ENCODE measurements at places on chromosomes 11 and 22.

DNA sequence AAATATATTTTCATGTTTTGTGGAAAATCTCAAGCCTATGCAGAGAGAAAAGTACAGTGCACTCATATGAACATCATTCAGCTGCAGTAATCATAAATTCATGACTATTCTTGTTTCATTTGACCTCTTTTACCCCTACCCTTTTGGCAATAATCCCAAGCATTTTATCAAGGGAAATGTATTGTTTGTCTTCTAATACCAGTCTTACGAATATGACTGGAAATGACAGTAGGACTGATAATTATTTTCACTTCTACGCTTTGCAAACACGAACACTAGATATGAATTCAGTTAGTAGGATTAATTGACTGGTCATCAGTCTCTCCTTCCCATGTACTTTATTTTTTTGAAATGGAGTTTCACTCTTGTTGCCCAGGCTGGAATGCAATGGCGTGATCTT is 90.3 kb downstream of the MTMR3 start:
- DNase-seq: no peak

DNA sequence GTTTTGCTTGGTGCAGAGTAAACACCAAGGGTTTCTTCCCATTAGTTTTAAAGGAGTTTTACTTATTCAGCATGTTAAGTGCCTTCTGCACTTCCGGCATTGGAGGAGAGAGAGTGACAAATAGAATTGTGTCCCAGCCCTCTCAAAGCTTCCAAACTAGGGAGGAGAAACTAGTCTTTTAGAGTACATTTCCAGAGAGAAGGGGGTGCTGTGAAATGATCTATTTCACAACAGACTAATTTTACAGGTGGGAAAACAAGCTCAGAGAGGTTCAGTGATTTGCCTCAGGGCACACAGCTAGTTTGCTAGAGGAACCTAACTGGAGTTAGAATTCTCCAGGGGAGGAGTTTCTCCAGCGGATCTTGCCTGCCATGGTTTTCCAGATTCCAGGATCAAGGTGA is 12.6 kb downstream of the MPST start:
- DNase-seq: no peak

GRCh38 chr11:32006799-32007388 is 84.0 kb upstream of the RCN1 start:
- no peak for DNase-seq

DNA sequence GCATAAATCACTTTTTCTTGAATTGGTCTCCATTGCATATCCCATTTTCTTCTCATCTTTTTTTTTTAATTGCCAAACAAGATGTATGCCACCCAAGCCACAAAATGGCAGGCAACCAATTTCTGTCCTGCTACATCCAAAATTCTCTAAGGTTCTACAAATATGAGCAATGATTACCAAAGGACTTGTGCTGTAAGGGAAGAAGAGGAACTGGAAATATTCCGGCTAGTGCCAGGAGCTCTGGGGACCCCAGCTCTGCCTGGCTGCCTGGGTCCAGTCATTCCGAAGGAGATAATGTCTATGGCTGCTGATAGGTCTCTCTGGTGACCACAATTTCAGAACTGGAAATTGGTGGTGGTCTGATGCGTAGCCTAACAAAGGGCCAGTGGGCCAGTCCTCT is 17.1 kb upstream of the SNX32 start:
- DNase-seq: no peak

GRCh38 chr11:15523543-15523942 is 408.8 kb downstream of the INSC start:
- DNase-seq: no peak

DNA sequence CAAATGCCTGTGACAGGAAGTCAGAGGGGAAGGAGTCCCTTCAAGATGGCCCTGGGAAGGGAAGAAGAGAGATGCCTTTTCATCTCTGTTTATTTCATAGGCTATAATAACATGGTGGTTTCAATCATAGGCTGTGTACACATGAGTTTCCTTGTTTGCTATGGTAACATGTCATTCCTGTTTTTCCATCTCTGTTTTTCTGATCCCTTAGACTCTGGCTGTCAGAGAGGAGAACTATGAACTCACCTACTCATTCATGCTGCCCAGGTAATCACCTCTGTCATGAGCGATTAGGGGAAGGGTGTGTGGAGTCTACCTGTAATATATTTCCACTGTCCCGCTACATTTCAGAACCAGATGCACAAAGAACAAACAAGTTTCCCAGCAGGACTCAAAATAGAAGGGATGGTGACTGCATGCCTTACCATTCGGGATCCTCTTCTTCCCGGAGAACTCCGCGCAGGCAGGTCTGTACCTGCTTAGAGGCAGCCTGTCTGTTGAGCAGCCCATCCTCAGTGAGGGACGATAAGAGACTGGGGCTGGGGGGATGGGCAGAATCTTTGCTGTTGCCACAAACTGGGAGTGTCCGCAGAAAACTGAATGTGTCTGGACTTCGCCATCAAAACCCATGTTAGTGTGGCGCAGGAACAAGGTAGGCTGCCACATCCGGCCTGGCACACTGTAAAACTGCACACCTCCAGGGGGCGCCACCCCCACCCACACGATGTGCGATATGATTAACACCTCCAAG is 7.1 kb upstream of the PEX26 start:
- DNase-seq: no peak

GRCh38 chr11:13033760-13034533 is 24.8 kb downstream of the RASSF10 start:
- no peak for DNase-seq

DNA sequence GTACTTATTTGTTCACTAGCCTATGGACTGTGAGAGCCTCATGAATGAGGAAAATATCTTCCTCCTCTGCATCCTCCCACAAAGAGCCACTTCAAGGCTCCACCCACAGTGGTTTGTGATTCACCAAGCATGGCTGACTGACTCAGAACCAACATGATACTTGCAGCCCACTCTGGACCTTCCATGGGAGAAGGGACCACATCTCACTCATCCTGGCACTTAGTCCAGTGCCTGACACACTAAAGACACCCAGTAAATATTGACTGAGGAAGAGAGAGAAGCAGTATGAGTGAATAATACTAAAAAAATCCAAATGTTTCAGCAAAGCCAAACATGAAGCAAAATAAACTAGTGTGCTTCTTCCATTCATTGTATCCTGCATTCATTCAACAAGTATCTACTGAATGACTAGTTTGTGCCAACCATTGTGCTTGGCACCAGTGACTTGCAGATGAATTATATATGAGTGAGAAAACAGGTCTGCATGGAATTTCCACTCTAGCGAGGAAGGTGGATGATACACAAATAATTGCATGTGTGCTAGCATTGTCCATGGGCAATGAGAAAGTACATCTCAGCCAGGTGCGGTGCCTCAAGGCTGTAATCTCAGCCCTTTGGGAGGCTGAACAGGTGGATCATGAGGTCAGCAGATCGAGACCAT is 54.9 kb upstream of the BLID start:
- DNase-seq: no peak

DNA sequence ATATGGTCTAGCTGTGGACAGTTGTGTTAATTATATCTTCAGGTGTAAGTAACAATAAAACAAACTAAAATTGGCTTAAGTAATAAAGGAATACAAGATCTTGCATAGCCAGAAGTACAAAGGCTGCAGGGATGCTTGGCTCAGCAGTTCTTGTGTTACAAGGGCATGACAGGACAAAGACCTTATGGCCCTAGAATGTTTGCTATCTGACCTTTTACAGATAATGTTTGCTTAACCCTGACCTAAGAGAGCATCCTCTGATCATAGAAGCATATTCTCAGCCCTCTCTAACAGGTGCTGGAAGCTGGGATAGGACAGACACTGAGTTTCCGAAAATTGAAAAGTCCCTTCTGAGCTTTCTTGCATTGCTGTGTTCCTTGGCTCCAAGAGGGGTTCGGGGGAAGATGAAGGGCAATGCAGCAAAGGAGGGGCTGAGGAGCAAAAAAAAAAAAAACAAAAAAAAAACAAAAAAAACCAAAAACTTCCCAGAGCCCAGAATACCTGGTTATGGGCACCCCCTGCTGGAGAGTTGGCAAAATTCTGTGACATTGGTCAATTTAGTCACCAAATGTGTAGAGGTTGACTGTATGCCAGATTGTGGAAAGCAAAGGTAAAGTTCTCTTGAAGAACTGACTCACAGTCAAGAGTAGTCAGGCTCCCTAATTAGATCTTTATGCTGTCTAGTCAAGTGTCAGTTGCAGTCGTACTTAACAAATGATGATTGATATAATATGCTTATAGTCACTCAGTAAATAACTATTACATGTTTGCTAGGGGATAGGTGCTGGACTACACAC is 10.4 kb upstream of the HIKESHI start:
- DNase-seq: peak; percentile 52

- no peak for DNase-seq
These were observed 169.3 kb downstream of the SHANK2 start for GRCh38 chr11:71083105-71083504.

GRCh38 chr22:44408829-44409192 is 89.2 kb downstream of the RTL6 start:
- no peak for DNase-seq

- DNase-seq: no peak
These were observed 84.3 kb upstream of the PRDM11 start for GRCh38 chr11:45062115-45062514.

DNA sequence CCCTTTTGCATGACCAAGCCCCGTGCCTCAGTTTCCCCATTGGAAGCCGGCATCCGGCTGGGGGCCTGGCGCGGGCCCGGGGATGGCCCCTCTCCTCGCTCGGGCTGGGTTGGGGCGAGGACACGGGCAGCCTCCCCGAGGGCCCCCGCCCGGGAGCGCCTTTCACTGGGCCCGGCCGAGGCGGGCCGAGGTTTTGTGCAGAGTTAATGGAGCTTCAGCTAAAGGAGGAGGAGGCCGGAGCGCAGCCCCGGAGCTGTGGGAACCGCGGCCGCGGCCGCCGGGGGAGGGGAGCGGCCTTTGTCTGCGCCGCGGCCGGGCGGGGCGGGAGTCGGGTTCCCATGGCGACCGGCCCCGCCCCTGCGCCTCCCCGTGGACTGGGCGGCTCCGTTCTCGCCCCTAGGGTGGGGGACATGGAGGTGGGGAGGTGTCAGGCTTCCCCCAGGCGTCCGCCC is 1.4 kb upstream of the MAPK11 start:
- DNase-seq: peak; percentile 57

DNA sequence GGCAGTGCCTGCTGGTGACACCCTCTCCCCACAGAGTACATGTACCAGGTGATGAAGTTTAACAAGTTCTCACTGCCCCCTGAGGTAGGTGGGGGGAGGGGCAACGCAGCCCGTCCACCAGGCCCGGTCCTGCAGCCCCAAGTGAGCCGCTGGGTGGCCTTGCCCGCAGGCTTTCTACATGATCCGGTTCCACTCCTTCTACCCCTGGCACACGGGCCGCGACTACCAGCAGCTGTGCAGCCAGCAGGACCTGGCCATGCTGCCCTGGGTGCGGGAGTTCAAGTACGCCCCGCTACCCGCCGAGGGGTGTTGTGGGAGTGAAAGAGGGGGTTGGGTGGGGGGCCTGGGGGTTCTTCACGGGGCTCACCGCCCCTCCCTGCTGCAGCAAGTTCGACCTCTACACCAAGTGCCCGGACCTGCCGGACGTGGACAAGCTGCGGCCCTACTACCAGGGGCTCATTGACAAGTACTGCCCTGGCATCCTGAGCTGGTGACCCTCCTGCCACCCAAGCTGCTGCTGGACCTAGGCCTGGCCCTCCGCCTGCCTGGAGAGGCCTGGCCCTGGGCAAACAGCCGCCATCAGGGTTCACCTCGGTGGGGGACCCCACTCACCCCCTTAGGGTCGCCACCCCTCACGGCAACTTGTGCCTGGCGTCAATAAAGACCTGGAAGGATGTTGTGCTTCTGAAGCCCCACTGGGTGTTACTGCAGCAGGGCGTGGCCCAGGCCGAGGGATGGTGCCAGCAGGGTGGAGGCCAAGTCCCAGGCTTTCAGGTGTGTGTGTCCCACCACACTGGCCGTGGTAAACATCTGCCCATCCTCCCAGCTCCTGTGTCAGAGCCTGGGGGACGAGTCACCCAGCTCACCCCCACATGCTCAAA is 2.9 kb downstream of the MIOX start:
- no peak for DNase-seq

DNA sequence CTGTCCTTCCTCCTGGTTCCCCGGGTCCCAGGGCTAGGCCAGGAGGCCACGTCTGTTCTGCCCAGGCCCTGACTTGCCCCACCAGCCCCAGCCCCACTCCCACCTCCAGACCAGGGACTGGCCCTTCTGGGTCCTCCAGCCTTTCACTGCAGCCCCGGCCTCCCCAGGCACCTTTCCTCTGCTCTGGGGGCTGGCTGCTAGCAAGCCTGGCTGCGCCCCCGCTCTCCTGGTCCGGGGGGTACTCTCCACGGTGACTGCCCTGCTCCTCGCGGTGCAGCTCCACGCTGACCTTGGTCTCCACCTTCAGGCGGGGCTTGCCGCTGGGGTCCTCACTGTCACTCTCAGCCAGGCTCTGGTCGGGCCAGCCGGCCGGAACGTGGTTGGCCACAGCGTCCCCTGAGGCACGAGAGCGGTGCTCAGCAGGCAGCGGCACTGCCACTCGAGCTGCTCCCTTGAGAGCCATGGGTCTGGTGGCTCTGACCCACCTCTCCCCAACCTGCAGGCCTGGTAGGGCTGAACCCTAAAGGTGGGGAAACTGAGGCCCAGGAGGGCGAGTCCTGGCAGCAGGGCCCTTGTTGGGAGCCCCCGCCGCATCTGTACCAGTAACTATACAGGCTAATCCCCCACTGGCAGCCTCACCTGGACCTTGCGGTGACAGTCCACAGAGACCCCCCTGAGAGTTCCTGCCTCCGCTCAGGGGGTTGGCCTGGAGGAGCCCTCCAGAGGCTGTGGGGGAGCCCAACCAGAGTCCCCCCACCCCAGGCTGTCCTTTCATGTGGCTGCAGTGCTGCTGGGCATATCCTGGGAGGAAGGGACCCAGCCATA is 29.0 kb downstream of the TRMU start:
- no peak for DNase-seq

DNA sequence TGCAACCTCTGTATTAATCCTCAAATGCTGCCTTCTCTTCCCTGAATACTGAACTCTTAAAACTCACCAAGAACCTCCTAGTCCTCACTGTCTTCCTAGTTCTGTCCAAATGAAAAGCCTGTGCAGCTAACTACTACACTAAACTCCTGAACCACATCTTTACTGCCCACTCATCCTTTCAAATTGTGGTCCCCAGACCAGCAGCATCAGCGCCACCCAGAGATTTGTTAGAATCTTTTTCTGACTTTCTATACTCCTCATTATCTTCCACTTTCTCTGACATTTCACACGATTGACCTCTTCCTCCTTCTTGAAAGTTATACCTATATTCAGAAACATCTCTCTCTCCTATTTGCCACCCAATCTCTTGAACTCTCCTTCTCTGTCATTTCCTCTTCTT is 461.3 kb downstream of the DLG2 start:
- no peak for DNase-seq
